Right lung (tissue), 10 donors: ENCODE measurements at places on chromosomes 5 and 9. TPM values are rescaled to one million over a fixed set of nuclear protein-coding genes. Genes with fewer than 3 reads are reported as not detected.
A peak's percentile ranks its signal among the peaks of the same experiment; 100 is the strongest.

DNA sequence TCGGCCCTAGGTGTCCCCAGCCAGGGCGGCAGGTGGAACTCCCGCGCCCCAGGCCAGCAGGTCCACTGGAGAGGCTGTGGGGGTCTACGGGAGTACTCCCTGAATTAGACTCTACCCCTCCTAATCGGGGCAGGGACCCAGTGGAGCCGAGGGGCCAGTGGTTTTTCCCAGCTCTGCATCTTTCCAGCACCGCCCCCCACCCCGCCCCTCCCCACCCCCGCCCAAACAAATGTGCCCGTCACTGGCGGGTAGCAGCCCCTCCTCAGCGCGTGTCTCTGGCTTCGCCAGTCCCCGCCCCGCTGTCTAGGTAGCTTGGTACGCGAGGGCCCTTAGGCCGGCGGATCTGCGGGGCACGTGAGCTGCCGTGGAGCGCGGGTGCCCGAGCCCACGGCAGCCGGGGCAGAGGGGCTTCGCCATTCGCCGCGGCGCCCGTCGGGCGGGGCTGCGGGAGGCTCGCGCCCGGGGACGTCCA, 7.0 kb downstream of the UNC5A start:
- no peak for DNase-seq

The N4BP3 gene
- 9.5 TPM for polyA plus RNA-seq

The CCDC69 gene
- 9.2 TPM for polyA plus RNA-seq

- DNase-seq = peak; percentile 51
Measured at GRCh38 chr5:169280286-169280685, 20.7 kb downstream of the SLIT3 start.

DNA sequence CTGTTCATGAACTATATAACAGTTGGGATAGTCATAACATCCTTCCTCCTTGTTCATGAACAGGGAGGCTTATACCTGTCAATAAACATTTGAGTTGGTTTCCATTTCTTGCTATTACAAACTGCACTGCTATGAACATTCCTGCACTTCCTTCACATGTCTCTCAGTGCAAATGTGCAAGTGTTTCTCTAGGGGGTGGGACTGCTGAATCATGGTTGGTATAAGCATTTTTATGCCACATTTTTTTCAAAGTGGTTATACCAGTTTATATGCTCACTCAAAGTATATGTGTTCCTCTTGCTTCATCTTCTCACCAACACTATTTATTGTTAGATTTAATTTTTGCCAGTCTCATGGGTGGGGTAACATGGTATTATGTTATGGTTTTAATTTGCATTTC, 25.8 kb upstream of the TPD52L3 start:
- no peak for DNase-seq

DNA sequence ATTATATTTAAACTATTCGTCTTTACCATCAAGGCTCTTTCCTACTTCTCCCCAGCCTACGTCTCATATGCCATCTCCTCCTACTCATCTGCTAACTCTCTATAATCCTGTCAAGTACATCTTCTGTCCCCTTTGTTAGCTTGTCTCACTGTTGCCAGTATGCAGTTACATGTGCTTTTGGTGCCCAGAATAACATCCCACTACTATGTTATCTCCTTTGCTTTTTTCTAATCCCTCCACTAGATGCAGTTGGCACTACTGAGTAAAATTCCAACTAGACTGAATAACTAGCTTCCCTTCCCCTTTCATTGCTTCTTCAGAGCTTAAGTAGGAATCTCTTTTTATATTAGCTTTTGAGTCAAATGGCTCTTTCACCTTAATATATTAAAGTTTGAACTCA, 3.0 kb upstream of the ARRDC3 start:
- no peak for DNase-seq

The SPRY4 gene
- 46.9 TPM for polyA plus RNA-seq

The CAMK2A gene
- polyA plus RNA-seq = 8.3 TPM

DNA sequence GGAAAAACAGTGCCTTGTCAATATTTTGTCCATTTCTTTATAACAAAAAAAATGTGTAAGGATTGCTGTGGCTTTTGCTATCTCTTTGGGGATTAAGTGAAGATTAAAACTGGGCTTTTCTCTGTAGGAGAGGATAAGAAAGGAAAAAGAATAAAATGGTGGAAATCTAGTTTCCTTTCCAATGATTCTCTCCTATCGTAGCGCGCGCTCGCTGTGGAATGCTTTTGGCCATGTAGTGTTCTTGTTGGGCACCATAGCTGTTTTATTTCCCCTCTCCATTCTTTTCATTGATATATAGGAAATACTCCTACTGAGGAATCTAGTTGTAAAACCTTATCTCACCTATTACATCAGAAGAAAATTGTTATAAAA, 1.5 kb downstream of the STXBP1 start:
- no peak for DNase-seq

DNA sequence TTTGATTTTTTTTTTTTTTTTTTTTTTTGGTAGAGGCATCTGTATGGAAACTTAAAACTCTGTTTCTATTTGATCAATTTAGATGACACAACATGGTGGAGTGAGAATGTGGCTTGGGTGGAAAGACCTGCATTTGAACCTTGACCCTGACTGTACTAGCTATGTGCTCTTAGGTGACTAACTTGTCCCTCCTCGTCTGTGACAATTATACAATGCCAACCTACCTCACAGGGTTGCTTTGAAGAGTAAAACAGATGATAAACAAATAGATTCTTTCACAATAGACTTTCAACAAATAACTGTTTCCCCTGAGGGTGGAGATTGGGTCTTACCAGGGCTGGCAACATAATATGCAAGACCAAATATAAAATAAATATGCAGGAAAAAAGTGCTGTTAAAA, 109.3 kb downstream of the CRB2 start:
- DNase-seq = no peak

- DNase-seq = no peak
Measured at GRCh38 chr5:37808945-37809344, 30.9 kb downstream of the GDNF start.

GRCh38 chr5:181246276-181247049, 2.8 kb upstream of the RACK1 start:
- DNase-seq = peak; percentile 86

The URM1 gene
- polyA plus RNA-seq = 62.3 TPM

GRCh38 chr5:146507428-146507827, 8.6 kb downstream of the GPR151 start:
- DNase-seq = no peak

DNA sequence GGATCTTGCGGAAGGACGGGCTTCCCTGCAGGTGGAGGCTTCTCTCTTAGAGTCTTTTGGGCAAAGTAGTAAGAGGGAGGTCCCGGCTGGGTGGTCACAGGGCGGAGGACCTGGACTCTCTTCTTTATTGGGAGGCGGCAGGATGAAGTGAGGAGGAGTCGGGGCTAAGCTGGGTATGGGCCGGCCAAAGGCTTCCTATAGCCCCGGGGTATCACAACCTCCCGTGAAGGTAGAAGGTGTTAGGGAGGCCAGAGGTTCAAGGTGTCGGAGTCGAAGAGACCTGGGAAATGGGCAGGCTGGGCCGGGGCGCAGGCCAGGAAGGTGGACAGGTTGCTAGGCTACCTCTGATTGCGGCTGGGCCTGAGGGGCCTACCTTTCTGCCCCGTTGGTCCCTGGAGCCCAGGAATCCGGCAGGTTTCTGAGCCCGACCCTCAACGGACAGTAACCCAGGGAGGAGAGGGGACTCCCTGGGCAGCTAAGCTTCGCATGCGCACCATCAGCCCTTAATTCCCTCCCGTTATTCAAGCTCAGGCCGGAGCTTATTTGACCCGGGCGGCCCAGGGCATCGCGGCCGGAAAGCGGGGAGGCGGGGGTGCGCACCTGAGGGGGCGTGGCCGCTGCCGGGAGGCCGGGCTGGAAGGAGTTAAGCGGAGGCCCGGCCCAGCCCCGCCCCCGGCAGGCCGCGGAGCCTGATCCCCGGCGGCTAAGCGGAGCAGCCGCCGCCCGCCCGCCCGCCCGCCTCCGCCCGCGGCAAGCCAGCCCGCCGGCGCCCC, at the start of gene TESK1:
Gene TESK1 (plus strand): TSS at position 685 of the 773 bp plus-strand sequence. CDS start 358 bp downstream, outside the sequence.
- DNase-seq = peak; percentile 69

DNA sequence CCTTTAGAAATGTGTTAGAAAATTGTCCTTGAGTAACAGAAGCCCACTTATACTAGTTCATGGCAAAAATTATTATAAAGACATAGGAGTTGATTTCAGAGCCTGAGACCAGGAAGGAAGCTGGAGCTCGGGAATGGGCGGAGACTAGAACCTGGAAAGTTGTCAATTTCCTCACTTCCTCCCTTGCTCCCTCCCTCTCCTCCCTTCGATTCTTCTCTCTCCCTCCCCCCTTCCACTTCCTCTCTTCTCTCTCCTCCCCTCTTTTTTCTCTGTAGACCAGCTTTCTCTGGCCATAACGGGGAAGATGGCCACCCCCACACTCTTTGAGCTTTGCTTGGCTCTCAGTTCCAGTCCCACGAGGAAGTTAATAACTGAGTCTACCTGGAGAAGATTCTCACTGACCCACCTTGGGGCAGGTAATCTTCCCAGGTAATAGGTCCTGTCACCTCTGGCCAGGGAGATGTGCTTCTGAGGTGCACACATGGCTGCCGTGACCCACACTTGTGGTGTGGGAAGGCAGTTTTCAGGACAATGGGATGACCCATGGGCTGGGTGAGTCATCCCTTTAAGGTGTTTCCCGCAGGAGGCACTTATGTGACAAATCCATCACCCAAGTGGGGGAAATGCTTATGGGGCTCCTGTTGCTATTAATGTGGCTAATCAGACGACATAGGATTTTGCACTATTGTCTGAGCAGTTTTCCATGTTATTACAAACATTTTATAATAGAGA, 78.7 kb downstream of the HSPA4 start:
- no peak for DNase-seq

GRCh38 chr5:115263078-115263380, 352 bp upstream of the PGGT1B start:
- no peak for DNase-seq

GRCh38 chr5:172905346-172906140, 53.7 kb upstream of the RPL26L1 start:
- DNase-seq = no peak

The UGT3A1 gene
- polyA plus RNA-seq = not detected
